Fibroblast of skin of back (primary cell): ENCODE measurements at places on chromosomes 2 and 18.
A peak's percentile ranks its signal among the peaks of the same experiment; 100 is the strongest.

- no peak for DNase-seq
Measured at GRCh38 chr18:21686282-21687105, 18.1 kb downstream of the ABHD3 start.

DNA sequence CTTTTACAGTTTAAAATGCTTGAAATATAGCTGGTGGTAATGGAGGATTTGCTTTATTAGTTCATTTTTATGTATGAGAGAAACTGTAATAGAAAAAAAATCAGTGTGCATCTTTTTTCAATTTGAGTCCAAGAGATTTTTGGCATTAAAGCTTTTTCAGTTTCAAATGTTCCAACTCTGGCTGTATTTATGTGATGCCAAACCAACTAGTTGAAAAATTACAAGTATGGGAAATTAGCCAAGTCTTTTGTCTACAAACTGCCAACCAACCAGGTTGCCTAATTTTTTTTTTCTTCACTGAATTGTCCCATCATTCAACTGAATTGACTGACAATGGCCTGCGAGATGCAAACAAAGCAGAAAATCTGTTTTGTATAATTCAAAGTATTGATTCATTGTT, 95.7 kb downstream of the ICOS start:
- DNase-seq: no peak

DNA sequence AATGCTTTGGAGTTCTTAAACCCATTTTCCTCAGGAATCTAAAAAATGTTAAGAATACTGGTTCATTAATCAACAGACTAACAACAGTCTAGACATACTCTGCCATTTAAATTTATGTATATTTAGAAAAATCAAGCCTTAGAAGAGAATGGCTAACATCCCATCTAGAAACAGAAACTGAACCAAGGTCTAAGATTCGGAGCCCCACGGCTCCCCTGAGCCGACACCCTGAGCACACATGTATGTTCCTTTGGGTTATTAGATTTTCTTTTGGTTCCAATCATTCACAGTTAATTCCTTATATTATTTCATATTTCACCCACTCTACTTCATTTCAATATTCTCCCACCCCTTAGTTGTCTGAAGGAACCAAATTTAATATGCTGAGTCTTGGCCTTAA, 94.8 kb upstream of the HNRNPA3 start:
- DNase-seq: no peak

- DNase-seq: peak; percentile 30
Measured at GRCh38 chr2:124027182-124027581, 2.1 kb downstream of the CNTNAP5 start.

DNA sequence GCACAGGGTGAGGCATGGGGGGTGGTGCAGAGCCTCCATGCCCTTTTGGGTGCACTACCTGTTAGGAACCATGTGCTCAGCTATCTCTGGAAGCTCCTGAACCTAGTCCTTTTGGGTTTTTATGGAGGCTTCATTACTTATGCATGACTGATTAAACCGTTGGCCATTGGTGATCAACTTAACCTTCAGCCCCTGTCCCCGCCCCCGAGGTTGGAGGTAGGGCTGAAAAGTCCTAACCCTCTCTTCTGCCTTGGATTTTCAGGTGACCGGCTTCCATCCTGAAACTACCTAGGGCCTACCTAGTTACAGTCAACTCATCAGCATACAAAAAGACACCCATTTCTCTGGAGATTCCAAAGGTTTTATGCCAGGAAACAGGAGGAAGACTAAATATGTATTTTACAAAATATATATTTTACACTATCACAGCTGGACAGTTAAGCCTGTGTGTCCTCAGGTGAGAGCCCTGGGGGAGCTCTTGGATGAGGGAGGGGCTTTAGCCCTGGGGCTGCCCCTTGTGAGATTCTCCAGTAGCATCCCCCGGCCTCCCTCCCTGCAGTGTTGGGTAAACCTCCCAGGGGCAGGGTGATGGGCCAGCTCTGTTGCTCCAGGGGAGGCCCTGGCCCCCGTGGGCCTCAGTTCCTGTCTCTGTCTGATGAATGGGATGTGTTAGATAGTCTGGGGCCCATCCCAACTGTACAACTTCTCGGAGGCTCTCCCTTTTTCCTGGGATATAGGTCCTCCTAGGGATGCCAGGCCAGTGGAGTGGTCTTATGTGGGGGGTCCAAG, 24.1 kb downstream of the GLI2 start:
- no peak for DNase-seq

DNA sequence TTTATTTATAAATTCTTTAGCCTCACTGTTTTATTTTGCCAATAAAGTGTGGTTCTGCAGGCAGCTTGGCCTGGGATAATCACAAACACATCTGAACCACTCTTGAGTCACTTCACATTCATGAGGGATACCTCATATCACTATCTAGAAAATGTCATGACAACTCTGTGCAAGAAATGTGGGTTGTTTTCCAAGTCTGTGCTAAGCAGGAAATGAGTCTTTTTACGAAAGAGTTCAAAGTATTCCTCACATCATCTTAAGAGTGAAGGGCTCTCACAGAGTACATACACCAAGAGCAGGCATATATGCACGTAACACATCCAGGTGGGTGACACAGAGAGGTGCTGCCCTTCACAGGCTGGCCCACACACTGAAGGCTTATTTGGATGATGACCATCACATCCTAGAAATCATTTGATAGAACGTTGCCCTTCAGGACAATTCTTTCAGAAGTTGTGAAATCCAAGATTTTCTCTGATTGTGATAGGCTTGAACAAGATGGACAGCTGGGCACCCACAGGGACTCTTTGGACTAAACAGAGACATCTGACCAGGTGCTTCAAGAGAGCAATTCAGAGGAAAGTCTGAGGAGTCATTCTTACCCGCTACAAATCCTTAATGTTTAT, 811.1 kb upstream of the LRATD1 start:
- DNase-seq: peak; percentile 74

- DNase-seq: no peak
Measured at GRCh38 chr2:217694291-217694690, 308.5 kb downstream of the TNS1 start.

GRCh38 chr18:31245820-31246219, 72.1 kb upstream of the DSG1 start:
- DNase-seq: no peak

DNA sequence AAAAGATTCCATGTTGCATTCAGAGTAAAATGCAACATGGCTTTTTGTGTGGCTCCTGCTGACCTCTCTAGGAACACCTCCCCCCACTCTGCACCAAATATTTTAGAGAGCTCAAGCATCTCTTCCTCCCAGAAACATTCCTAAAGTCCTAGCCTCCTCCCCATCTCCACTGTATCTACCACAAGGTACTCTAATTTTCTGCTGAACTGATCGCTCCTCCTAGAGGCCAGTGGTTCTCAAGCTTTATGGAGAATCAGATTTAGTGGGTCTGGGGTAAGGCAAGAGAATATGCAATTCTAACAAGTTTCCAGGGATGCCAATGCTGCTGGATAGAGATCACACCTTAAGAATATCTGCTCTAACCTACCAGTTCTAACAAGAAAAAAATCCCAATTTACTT, 89.5 kb upstream of the HNRNPA3 start:
- DNase-seq: no peak

DNA sequence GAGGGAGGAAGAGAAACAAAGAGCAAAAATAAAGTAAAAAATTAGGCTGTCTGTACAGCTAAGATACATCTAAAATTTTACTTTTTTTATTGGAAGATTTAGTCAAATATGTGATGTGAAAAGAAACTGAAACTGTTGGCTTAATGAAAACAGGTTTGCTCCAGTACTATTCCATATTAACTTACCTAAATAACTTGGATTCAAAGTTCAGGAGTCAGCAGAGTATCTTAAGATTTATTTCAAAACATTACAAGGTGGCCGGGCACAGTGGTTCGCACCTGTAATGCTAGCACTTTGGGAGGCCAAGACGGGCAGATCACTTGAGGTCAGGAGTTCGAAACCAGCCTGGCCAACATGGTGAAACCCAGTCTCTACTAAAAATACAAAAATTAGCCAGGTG, 197.9 kb downstream of the PDE11A start:
- DNase-seq: no peak
